ENCODE measurements at places on chromosomes 11 and 22.

DNA sequence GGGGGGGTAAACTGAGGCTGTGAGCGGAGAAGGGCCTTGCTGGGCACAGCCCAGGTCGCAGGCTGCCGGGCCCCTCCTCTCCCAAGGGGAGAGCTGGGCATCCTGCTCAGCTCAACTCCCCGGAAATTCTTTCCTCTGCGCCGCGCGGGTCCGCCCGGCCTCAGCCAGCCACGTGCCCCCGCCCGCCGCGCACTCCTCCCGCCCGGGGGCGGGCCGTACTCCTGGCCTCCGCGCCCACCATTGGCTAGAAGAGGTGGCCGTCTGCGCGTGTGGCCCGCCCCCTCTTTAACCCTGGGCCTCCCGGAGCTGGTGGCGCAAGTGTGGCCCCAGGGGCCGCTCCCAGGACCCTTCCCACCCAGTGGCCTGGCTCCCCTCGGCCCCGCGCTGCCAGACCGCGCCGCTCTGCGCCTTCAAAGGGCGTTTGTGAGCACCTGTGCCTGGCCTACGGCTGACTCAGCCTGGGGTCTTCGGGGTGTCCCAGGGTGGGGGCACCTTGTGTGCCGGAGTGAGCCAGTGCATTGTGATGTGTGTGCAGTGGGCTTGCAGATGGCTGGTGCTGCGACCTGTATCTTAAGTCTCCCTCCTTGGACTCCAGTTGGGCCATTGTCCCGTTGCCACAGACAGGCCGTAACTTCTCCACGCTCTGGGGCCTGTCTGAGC lies 2.0 kb downstream of the MRGPRF start:
- DNase-seq: peak; percentile 10

DNA sequence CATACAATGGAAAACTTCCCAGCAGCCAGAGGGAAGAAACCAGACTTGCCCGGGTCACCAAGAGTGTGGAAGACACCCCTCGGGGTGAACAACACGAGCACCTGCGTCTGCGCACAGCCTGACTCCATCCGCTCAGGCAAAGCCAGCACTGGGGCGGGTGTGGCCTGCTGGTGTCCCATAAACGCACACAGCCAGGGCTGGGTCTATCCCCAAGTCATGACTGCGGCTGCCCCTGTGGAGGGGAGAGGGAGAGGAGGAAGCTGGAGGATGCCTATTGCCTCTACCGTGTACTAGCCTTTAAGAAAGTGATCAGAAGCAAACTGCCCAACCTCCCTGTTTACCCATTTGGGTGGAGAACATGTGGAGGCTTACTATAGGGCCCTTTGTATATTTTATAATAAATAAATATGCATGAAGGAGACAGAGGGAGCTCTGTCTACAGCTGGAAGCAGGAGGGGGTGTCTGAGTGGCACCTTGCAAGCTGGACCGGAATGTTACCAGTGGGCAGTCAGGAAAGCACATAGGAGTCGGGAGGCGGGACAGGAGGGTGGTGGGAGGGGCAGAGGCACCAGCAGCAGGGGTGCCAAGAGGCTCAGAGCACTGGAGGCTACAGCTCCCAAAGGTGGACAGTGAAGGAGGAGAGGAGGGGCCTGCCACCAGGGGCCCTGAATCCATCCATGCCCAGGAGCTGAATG lies 79.6 kb downstream of the PHF21B start:
- no peak for DNase-seq

- DNase-seq: no peak
Observed at GRCh38 chr11:101692980-101693379, 109.2 kb upstream of the TRPC6 start.

DNA sequence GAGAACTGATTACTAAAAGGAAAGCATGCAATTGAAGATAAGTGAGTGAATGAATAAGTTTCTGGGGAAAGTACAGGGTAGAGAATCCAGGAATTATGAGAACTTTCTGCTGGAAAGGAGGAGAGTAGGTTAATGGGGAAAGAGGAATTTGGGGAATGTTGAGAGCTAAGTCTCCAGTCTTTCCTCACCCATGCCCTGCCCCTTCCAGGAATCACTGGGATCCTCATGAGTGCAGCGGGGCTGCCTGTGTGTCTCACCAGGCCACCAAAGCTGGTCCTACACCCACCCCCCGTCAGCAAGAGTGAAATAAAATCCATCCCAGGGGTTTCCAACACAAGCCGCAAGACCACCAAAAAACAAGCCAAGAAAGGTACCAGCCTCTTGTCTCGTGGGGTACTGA lies 17.0 kb downstream of the DTX4 start:
- DNase-seq: no peak

DNA sequence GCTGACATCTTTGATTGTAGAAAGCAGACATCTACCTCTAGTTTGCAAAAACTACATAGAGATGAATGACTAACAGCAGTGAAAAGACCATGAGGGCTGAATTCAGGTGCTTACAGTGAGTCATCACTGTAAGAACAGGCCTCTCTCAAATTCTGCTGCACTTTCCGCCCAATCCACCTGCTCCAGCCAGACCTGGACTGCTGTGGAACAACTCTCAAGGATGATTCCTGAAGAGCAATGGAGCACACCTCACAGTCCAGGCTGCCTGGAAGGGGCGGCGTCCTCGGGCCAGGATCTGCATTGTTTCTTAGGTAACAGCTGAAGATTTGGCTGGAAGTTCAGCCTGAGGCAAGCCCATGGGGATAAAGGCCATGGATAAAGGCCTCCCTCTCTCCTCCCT lies 15.1 kb downstream of the APOL2 start:
- DNase-seq: no peak

- DNase-seq: no peak
Observed at GRCh38 chr22:42814215-42814614, 42.9 kb downstream of the ARFGAP3 start.

- no peak for DNase-seq
Observed at GRCh38 chr11:108369064-108369463, 98.3 kb downstream of the C11orf65 start.

DNA sequence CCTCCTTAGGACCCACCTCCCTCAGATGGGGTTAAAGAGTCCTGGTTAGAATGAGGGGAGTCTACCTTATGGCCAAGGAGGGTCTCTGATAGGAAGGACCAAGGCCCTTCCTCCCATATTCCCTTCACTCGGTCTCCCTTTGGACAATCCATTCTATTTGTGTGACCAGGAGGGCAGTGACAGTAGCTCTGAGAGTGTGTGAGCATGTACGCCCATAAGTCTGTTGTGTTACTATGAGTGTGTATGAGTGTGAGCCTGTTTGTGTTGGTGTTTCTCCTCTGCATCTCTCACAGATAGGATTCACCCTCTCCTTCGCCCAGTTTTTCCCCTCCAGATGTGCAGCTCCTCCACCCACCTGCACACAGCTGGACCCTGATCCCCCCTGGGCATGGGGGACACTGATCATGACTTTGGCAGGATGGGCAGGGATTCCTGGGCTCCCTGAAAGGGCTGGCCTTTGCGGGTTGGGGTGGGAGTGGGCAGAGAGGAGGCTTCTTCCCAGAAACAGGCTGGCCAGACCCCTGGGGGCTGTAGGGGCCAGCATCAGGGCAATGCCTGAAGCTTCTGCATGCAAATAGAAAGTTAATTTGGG lies 14.5 kb downstream of the PHLDB1 start:
- no peak for DNase-seq

- no peak for DNase-seq
Observed at GRCh38 chr11:9787260-9787659, 123.4 kb downstream of the SWAP70 start.

DNA sequence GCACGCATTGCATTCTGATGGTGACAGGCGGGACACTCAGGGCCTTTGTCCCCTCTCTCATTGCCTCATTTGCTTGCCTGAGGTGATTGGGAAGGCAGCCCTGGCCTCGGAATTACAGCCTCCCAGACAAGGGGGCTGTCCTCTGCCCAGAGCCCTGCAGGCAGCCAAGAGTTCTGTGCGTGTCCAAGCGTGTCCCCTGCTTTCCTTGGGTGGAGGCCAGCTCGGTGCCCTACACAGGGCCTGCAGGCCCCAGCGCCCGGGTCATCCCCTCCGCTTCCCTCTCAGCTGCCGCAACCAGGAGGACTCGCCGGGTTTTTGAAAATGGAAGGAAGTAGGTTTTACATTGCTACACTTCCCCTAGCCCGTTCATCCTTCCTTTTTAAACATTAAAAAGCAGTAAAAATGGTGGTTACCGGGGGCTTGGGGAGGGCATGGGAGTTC lies 1.9 kb downstream of the GRAMD4 start:
- DNase-seq: no peak

- no peak for DNase-seq
Observed at GRCh38 chr11:106969644-106970355, 48.5 kb downstream of the GUCY1A2 start.

DNA sequence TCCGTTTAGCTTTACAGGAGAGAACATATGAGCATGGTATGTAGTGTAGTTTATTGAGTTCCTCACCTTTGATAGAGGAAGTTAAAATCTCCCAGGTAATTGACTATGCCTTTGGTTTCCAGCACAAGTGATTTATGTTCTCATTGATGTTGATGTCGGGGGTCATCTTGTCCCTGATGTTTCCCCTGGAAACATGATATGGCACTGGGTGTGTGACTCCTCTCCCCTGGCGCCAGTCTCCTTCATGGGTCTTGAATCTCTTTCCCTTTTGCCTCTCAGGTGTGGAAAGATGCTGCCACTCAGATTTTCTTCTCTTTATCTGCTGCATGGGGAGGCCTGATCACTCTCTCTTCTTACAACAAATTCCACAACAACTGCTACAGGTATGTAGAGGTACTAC lies 28.3 kb downstream of the SLC6A5 start:
- no peak for DNase-seq

DNA sequence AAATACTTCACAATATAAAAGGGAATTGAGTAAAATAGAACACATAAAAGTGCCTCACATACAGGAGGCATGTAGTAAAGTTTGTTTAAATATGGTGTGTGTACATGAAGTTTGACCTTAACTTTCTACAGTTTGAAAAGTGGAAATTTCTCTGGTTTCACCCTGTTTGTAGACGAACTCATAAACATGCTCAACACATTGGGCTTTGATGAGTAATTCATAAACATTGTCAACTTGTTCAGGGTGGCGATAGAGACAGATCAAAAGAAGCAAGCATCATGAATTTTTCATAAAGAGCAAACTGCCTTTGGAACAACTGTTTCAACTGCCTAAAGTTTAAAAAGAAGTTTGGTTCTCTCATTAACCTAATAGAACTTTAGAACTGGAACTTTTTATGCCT lies 9.1 kb downstream of the SLN start:
- DNase-seq: no peak

DNA sequence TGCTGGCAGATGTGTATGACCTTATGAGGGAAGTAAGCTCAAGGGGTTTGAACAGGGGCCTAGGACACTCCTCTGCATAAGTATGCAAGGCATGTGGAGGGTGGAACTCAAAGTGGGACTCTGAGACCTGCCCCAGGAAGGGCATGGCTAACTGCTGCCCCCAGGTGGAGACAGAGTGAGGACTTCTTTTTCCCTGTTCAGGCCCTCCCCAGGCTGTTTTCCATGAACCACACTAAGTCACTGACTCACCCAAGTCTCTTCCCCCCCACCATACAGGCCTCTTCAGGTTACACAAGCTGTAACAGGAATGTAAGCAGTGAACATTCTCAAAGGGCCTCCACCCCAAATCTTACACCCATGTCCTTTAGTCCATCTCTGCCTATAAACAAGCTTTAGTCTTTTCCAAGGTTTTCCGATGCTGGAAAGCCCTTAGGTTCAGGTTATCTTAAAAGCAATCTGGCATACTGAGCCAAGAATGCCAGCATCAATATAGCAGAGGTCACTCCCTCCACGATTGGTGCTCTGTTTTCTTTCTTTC lies 13.1 kb downstream of the EEF1G start:
- DNase-seq: peak; percentile 68

- peak; percentile 52 for DNase-seq
Observed at GRCh38 chr11:280706-281485, 2.7 kb downstream of the NLRP6 start.

- DNase-seq: no peak
Observed at GRCh38 chr11:30171661-30172060, 59.2 kb upstream of the FSHB start.

DNA sequence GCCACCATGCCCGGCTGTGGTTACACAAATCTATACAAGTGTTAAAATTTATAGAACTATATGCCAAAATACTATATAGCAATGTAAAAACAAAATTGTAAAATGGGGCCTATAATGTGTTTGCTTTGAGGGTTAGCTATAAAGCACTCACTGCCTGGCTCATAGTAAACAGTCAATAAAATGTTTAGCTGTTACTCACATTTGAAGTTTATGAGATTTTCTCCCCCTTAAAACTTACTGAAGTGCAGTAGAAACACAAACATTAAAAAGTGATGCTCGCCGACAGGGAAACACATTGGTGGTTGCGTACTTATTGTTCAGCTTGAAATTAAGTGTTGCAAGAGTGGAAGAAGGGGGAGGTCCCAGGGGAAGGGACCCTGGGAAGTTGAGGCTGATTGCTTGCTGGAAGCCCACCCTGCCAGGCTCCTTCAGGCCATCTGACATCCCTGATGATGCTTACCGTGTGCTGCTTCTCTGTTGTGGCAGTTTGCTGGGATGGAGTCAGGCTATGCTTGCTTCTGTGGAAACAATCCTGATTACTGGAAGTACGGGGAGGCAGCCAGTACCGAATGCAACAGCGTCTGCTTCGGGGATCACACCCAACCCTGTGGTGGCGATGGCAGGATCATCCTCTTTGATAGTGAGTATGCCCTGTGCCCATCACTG lies 52.1 kb downstream of the KREMEN1 start:
- no peak for DNase-seq

DNA sequence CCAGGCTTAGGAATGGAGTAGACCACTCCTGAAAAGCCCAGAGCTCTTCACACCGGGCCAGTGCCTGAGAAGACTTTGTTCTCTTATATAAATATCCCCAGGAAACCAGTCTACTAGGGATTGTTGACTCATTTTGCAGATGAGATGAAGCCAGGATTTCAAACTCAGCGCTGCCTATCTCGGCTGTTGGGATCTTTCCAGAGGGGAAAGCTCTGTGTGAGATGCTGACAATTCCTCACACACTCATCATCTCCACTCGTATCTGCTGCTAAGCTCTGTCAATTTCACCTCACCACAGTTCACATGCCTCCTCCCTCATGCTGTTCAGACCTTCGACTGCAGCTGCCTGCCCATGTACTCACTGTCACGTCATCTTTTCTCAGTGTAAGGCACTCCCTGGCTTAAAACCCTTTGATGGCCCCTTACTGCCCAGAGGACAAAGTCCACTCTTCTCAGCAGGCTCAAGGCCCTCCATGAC lies 12.5 kb downstream of the USH1C start:
- DNase-seq: no peak

GRCh38 chr11:59263225-59263894 lies 50.6 kb upstream of the MPEG1 start:
- DNase-seq: no peak

DNA sequence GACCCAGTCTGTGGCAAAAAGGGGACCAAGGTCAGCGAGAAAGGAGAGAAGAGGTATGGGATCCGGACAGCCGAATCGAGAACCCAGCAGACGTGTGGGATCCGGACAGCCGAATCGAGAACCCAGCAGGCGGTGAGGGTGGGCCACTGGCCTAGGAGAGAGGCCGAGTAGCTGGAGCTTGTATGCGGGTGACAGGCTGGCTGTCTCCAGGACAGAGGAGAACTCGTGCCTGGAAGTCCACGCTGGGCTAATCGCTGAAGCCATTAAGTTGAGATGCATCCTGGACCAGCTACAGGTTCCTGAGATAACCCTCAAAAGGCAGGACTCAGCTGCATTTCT lies 6.0 kb downstream of the CERK start:
- no peak for DNase-seq

Data from immature natural killer cell (primary cell).